Chondrocyte (in vitro differentiated cells): ENCODE measurements at places on chromosomes 6 and 20.

- DNase-seq: no peak
Observed at GRCh38 chr20:47315339-47316056, 41.0 kb downstream of the ZMYND8 start.

DNA sequence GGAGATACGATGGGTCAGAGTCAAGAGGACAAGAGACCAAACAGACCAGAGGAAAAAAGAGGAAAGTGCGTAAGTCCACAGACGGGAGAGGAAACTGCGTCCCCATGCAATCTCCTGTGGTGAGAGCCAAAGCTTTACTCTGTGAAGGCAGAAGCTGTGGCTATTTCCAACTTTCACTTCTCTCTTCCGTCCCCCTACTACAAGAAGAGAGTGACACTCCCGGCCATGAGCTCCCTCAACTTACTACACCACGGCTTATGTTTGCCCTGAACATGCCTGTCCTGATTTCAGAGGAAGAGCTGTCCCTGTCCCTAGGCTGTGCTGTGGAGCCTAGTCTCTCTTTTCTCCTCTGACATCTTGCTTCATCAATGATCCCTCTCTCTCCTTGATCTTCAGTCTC is 11.5 kb upstream of the SSR1 start:
- DNase-seq: no peak

DNA sequence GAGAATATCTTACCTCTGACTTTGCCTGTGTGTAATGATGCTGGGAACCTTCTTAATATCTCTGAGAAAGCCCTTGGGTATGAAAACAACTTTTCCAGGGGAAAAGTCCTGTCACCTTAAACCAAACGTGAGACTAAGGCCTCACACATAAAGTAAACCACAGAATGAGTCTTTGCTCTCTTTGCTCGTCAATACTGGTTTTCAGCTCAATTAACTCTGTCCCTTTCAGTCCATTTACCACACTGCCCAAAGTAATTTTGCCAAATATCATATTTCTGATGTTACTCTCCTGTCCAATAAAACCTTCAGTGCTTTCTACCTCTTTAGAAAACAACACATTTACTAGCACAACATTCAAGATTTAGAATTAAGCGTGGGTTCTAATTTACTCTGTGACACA is 100.5 kb upstream of the HMGCLL1 start:
- DNase-seq: no peak

DNA sequence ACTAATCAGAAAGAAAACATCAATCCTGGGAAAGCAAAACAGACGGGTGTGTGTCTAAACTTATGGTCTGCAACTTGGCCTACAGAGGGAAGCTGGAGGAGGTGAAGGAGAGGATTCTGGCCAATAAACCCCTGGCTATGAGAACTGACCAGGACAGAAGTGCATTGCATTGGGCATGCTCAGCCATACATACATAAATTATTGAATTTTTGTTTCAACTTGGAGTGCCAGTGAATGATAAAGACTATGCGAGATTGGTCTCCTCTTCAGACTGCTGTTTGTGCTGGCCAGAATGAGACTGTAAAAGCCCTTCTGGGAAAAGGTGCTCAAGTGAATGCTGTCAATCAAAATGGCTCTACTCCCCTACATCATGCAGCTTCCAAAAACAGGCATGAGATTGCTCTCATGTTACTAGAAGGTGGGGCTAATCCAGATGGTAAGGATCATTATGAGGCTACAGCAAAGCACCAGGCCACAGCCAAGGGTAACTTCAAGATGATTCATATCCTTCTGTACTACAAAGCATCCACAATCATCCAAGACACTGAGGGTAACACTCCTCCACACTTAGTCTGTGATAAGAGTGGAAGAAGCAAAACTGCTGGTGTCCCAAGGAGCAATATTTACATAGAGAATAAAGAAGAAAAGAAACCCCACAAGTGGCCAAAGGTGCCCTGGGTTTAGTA is 17.4 kb downstream of the ADNP start:
- DNase-seq: no peak

- no peak for DNase-seq
Observed at GRCh38 chr6:4209196-4209595, 73.8 kb upstream of the ECI2 start.

GRCh38 chr20:17645546-17646208 is 36.4 kb downstream of the RRBP1 start:
- DNase-seq: peak; percentile 76

GRCh38 chr20:45153752-45154151 is 20.9 kb upstream of the PI3 start:
- no peak for DNase-seq

DNA sequence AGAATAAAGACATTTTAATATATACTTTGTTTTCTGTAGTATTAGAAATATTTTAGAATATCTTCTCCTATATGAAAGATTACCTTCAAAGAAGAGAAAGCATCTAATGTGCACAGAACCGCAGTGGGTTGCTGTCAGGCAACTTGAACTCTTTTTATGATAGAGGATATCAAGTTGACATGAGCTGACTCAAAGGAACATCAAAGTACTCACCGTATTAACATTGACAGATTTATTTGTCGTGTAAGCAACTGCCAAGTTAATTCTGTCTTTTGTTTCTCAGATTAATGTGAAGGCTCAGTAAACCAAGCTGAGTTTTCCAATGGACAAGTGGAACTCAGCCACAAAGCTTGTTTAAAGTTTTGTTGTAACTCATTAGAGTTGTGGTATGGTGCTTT is 2.2 kb upstream of the GINM1 start:
- no peak for DNase-seq

DNA sequence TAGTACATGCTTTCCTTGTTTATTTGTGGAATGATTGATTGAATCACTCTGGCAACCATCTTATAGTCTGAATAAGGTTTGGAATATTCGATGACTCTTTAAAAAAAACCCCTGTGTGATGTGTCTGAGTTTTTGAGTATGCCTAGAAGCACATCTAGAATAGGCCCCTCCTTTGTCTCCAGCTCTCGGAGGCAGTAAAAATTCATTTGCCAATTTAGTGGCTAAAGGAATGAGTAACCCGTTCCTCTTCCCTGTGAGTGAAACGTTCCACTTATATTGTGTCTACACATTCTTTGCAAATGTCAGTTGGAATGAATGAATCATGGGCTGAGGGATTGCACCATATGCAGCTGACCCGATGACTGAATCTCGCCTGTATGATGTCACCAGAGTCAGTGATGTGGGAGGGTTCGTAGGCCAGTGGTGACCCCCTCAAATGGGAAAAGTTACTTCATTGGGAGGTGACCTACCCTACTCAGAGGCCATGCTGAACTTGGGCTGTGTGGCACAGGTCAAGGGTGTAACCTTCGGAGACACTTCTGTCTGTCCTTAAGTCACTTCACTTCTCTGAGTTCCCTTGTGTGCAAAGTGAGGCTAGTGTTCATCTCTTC is 21.6 kb downstream of the MOCS3 start:
- DNase-seq: no peak

DNA sequence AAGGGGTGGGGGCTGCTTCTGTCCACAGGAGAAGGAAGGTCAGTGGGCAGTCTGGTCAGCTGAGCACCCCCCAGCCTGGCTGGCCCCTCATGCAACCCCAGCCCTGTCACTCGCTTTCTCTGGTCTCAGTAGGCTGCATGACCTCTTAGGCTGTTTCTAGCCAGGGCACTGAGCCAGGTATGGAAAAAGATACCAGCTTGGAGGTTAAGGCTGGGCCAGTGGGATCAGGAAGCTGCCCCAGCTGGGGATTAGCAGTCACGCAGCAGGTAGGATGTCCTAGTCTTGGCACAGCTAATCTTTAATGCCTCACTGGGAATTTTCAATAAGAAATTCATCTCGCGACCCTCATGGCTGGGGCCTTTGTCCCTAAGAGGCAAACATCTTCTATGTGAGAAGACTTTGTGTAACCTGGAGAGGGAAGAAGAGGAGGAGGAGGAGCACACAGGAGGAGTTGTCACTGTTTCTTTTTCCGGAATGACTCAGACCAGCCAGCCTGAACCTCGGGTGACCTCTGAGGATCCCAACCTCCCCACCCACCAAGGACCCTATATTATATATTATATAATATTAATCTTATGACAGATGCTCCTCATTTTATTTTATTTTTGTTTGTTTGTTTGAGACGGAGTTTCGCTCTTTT is 2.4 kb upstream of the BPIFA2 start:
- DNase-seq: no peak

DNA sequence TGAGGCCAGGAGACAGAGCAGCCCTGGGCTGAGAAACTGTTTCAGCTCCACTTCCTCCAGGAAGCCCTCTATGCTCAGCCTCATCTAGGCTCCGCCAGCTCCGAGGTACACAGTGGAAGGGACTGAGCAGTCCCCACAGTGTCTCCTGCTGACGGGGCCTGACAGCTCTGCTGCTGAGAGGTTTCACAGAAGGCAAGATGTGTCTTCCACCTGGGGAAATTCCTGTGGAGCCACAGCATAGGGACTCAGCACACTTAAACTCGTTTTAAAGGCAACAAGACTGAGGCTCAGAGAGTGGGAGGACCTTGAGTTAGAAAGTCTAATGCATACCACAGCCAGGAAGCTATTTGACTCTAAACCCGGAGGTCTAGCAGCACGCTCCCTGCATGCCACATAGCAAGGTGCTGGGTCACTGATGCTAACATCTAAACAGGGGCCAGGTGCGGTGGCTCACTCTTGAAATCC is 6.8 kb downstream of the ADA start:
- no peak for DNase-seq

DNA sequence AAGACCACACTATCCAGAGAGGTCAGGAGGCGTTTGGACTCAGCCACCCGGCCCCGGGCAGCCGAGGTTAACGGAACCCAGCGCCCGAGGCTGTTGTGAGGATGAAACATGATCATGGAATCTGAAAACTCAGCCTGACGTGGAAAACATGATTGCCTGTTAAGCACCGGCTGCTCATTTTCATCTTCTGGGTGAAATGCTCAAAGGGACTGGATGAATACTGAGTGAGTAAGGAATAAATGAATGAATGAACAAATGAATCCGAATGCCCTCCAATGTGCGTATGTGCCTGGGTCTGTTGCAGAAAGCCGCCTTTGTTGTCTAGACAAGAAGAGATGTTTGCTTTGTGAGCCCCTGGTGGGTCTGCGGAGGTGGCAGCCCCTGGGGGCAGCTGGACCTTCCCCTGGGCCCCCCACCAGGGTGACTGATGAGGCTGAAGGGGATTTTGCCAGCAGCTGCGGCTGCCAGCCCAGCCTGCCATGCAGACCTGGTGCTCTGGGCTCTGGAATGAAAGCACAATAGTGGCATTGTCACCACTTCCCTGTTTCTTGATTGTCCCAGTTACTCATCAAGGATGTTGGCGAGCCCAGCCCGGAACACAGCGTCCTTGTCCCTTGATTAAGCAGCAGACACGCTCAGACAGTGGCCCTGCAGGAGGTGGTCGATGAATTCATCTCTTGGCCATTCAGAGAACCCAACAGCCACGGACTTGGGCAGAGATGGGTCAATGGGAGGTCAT is 211.1 kb downstream of the ANKRD60 start:
- no peak for DNase-seq

DNA sequence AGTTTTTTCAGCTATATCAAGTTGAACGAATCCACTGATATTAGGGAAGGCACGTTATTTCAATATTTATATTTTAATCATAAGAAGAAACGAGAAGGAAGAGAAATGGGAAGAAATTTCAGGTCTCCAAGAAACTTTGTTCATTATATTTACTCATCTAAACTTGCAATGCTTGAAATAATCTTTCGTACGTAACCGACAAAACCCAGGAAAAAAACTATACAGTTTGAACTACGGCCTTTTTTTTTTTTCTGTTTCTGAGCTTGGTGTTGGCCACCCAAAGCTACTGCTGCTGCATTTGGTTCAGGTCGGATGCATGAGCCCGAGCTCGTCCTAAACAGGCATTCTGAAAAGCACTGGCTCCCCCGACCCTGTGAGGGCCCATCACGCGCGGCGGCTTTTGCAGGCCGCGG is 548 bp downstream of the PERP start:
- no peak for DNase-seq

DNA sequence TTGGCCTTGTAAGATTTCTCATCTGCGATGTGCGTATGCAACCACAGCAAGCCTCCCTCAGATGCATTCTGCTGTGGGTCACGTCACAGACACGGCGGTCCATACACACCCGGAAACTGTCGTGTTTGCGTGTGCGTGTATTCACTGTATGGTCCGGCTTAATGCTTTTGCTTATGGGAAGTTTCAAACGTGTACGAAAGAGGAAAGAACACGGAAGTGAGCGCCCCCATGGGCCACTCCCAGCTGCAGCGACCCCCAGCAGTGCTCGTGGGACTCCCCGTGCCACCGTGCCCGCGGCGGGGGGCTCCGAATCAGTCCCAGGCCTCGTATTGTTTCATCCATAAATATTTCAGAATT is 10.2 kb downstream of the DLL1 start:
- no peak for DNase-seq

- no peak for DNase-seq
Observed at GRCh38 chr6:30614843-30615218, 2.2 kb downstream of the PPP1R10 start.

DNA sequence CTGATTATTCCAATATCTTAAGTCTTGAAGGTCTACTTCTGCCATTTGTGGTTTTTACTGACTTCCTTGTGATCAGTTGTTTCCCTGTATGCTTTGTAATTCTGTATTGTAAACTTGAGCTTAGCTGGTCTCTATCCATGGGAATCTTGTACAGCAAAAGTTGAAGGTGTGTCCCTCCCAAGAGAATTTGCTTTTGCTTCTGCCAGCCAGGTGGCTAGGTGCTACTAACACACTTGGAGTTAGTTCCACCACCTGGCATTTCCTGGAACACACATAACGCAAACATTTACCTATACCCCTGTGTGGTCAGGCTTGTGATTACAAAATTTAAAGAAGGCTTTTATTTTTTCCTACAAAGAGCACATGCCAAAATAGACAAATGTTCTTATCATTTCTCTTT is 141.2 kb downstream of the GRM4 start:
- no peak for DNase-seq

- no peak for DNase-seq
Observed at GRCh38 chr6:74249658-74250057, 553.7 kb downstream of the CD109 start.

DNA sequence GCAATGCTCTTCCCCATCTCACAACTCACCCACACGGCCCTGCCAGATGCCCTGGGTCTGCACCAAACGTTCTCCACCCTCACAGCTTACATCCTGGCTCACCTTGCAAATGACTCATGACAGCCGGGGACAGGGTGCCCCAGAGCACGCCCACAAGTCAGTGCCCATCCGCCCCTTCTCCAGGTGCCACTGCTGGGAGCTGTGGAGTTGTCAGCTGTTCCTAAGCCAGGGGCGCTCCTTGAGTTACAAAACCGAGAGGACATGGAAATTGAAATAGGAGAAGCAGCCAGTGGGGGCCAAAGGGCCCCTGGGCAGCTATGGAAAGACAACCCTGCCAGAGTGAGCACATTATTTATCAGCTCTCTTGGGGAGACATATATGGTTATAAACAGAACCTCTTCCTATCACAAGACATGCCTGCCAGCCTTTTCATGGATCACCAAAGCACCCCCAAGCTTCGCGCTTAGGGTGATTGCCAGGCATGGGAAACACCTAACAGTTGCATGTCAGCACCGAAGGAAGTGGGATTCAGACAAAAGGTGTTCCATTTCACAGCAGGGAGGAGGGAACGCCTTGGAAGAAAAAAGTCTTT is 236.8 kb downstream of the LY86 start:
- DNase-seq: no peak

GRCh38 chr6:163263998-163264661 is 150.4 kb upstream of the QKI start:
- DNase-seq: no peak
